ENCODE measurements at places on chromosomes 2 and 18.

DNA sequence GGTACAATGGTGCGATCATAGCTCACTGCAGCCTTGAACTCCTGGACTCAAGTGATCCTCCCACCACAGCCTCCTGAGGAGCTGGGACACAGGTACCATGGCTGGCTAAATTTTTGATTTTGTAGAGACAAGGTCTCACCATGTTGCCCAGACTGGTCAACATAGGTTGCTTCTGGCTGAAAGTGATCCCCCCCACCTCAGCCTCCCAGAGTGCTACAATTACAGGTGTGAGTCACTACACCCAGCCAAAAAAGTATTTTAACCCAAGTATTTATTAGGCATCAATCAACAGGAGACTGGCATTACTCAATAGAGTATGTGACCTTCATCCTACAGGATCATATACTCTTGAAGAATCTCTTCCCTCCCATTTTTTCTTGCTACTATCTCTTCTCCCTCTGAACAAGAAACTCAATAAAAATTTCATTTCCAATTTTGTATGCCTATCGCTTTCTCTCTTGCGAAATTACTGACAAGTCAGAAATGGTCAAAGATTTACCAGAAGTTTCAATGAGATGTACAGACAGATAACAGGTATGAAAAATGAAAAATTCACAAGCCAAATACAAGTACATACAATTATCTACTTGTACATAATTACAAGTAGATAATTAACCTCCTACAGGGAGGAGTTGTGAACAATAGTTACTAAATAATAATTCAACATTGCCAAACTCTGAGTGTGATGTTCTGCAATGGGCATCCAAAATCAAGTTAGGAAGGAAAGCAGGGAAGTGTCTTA lies 34.9 kb upstream of the CCNT2 start:
- no peak for DNase-seq

- no peak for DNase-seq
Observed at GRCh38 chr2:174931724-174932123, 73.5 kb downstream of the CHN1 start.

DNA sequence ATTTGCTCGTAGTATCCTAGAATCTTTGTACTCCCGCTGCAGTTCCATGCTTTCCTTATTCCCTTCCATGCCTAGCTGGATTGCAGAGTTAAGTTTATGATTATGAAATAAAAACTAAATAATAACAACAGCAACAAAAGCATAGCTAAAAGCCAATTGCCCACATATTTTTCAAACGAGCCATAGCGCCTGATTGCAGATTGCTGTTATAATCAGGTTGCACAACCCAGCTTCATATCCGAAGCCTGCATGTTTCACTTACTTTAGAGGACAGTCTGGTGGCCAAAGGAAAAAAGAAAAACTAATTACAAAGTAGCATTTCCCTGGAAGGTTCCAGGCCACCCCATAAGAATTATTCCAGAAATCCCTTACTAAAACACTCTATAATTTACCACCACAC lies 31.9 kb upstream of the PNO1 start:
- no peak for DNase-seq

DNA sequence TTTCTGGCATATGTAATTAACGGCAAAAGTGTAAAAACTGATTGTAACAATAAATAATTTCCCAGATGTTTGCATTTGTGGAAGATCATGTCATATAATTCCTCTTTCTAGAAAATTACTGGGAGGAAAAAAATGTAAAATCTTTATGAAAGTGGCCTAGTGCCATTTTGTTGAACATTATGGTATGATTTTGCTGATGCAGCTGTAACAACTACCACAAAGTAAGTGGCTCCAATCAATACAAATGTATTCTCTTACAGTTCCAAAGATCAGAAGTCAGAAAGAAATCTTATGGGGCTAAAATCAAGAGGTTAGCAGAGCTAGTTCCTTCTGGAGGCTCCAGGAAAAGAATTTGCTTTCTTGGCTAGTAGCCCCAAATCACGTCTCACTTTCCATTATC lies 281.4 kb downstream of the CCDC178 start:
- DNase-seq: no peak

- DNase-seq: peak; percentile 10
Observed at GRCh38 chr2:102686479-102687439, 67.4 kb downstream of the SLC9A2 start.

- no peak for DNase-seq
Observed at GRCh38 chr2:28662468-28663181, 89.0 kb upstream of the PPP1CB start.
